ENCODE measurements at places on chromosomes 1 and 21. TPM values are rescaled to one million over a fixed set of nuclear protein-coding genes. Genes with fewer than 3 reads are reported as not detected.

CA6 gene
- not detected for total RNA-seq

GJA9 gene
- total RNA-seq, result not detected

LRRIQ3 gene
- 0.32 TPM for total RNA-seq

PRR9 gene
- total RNA-seq, result not detected

SLC44A5 gene
- 2.9 TPM for total RNA-seq

PRDM16 gene
- 2.7 TPM for total RNA-seq
